ENCODE measurements at places on chromosomes 2 and 18.

DNA sequence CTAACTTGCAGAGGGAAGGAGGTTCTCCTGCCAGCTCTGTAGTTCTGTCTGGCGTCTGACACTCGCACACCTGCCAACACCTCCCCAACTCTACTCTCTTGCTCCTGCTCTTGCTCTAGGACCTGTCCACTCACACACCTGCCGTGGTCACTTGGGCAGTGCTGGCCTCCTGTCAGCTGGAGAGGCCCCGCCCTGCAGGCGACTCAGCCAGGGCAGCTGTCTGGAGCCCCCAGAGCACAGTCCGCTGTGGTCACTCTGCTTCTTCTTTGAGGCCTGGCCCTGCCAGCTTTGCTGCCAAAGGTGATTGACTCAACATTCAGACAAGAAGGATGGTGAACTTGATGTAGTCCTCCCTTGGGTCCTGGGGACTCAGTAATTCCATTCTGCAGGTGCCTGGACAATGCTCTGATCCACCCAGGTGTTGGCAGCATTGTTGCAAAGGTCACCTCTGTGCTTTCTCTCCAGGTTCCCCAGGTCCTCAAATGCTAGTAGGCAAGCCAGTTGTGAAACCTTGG, 18.7 kb downstream of the TPO start:
- no peak for DNase-seq

GRCh38 chr2:120481446-120482194, 135.7 kb downstream of the INHBB start:
- no peak for DNase-seq

GRCh38 chr2:18552351-18553077, 7.9 kb downstream of the RDH14 start:
- no peak for DNase-seq

DNA sequence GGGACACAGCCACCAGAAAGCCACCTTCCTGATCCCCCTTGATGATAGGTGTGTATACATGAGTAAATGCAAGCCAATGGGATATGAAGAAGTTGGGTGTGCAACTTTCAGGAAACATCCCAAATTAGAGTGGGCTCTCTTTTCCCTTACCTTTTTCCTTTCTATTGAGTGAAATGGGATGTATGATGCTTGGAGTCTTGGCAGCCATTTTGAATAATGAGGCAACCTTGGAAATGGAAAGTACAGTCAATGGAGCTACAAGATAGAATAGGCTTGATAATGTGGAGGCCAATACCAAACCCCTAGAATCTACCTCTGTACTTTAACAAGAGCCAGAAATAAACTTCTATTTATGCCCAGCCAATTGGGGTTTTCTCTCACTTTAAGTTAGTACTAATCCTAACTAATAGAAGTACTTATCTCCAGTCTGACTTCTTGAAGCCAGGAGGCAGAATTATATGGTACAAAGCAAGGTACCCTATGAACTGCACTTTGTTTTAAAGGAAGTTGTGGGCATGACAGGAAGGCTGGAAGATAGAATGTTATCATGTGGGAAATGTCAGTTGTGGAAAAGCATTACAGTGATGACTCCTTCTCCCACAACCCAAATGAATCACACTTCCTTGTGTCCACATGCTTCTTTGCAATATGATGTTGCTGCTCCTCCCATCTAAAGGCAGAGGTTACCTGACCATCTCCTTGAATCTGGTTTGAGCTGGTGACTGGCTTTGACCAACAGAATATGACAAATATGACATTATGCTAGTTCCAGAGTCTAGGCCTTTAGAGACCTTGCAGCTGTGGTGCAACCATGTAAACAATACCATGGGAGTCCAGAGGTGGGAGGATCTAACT, 12.9 kb upstream of the NABP1 start:
- peak; percentile 99 for DNase-seq

DNA sequence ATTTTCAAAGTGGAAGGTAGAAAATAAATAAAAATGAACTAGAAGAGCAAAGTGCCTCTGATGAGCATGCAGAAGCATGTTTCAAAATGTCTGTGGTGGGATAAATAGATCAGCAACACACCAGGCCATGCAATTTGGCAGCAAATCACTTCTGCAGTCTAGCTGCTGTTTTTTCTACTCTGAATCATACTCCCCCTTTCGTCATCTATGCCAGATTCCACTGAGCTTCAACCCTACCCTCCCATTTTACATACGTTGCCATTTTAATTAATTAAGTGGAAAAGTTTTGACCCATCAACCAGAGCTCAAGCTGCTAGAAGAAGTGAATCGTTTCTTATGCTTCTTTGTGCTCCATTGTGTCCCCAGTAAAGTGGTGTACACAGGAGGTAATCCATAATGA, 79.3 kb downstream of the NRXN1 start:
- DNase-seq: no peak

DNA sequence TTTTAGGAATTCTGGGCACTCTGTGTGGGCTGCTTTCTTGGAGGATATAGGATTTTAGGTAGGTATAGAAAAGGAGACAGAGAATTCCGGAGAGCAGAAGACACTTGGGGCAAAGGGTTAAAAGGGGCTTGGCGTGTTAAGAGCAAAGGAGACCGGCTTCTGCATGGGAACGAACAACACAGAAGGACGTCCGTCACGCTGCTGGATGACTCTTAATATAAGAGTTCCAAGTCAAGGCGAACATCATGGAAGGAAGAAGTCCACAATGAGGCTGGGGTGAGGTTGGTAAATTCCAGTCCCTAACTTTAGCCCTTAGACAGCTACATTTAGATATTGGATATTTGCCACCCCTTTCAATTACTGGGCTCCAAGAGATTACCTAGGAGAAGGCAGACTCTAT, 15.9 kb upstream of the SLC20A1 start:
- DNase-seq: no peak

GRCh38 chr18:60112369-60112768, 212.6 kb downstream of the PMAIP1 start:
- no peak for DNase-seq
